Activated CD4-positive, alpha-beta T cell treated with anti-CD3 and anti-CD28 coated beads, Interleukin-2, Interleukin-4, amounts not matched to agents 100 ng/mL and 50 ng/mL, durations not matched to agents 16 hours and 8 hours (primary cell): ENCODE measurements at places on chromosomes 3 and 15.

DNA sequence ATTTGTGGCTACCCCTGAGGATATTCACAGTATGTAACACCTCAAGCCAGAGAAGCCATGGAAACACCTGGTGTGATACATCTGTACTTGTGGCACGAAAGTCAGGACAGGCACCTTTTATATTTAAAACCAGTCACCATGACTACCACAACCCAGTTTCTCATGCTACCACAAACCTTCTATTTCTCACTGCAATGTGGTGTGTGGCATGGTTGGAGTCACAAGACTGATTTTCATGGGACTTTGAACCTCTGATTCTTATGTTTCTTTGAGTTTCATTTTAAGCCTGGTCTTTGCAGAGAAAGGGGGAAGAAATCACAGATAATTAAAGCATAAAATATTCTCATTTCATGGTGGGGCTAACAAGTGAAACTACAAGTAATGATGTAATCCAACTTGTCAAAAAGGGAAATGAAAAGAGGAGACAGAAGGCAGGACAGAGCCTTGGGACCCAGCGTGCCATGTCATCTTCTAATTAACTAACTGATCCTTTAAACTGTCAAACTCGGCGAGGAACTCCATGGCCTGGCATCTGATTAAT is 175.9 kb downstream of the PDZRN3 start:
- no peak for DNase-seq

GRCh38 chr15:81264072-81264857 is 59.7 kb downstream of the STARD5 start:
- DNase-seq, result no peak

DNA sequence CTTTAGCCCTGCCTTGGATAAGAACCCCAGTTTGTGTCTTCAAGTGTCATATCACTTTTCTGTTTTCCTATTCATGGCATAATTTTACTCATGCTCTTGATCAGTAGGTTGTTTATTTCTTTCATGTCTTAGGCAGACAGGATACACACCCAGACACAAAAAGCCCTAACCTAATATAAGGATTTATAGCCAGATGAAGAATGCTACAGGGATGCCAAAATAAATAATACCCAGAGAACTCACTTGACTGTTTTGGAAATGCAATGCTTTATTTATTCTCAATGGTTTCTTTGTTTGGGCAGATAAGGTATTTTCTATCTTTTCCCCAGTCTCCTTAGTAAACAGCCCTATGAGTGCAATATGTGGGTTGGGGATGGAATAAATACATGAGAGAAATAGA is 424.0 kb upstream of the PDZRN3 start:
- DNase-seq, result no peak

DNA sequence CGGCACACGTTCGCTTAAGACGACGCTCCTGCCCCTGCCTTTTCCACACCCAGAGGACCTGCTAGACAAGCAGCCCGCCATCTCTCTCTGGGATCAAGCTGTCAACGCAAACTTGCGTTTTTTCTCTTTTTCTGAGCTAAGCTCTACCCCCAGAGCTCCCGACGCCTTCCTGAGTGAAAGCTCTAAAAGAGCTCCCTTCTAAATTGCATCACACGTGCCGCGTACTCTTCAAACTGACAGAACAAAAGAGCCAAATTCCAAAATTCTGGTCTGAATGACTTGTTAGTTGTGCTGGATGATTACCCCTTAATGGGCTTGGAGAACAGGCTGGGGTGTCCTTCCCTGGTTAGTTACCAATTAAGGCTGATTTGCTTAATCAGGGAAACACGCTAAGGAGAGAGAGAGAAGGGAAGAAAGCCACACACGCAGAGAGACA is 81.2 kb downstream of the MDFIC2 start:
- no peak for DNase-seq

- DNase-seq, result no peak
Observed at GRCh38 chr3:135706758-135707375, 258.7 kb upstream of the PPP2R3A start.

DNA sequence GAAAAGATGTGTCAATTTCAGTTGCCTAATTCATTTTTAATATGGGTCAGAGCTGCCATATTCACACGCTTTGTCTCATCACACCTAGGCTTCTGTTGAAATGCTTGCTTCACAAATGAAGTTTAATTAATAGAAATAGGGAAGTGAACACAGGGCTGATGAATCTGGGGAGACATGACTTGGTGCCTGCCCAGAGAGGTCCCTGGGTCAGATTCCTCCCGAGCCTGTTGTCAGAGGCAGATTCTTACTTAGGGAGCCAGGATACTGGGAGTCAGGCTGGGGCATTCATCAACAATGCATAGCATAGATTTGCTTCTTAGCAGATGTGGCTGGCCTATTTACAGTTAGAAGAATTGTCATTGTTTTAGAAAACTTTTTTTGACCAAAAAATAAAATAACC is 90.6 kb downstream of the CACNA1D start:
- DNase-seq, result no peak

DNA sequence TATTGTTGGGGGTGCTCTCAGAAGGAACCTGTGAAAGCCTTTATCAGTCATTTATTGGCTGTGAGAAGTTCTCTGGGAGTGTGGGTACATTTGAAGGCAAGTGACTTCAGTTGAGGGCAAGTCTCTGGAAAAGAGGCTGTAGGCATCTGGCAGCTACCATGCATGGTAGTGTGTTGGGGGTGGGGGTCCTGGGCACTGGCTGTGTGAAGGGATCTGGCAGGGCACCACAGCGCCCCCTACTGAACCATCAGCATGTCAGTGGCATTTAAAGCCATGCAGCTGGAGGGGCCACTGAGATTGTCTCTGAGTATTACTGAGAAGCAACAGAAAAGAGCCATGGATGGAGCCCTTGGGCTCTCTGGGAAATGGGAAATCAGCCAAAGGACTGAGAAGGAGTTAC is 30.6 kb downstream of the CRTAP start:
- DNase-seq, result peak; percentile 25

GRCh38 chr15:23860290-23861245 is 173.5 kb upstream of the NDN start:
- DNase-seq, result no peak

- no peak for DNase-seq
Observed at GRCh38 chr3:176953106-176954060, 243.9 kb downstream of the TBL1XR1 start.

- no peak for DNase-seq
Observed at GRCh38 chr3:146505516-146505915, 36.2 kb upstream of the PLSCR2 start.

DNA sequence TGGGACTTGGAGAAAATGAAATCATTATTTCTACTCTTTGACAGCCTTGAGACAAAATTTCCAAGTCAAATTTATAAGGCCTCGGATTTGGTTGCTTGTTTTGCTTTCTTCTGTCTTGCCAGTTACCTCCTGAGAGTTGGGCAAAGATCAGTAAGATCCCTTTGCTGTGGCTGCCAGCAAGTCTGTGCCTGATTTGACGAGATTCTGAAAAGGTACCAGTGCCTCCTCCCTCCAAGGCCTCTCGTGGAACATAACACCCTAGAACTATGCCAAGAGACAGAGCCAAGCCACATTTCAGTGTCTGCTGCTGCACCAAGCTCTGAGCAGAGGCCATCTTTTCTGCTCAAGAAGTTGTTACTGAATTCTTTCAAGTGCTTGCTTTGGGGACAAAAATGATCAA is 61.0 kb downstream of the GTPBP8 start:
- no peak for DNase-seq

DNA sequence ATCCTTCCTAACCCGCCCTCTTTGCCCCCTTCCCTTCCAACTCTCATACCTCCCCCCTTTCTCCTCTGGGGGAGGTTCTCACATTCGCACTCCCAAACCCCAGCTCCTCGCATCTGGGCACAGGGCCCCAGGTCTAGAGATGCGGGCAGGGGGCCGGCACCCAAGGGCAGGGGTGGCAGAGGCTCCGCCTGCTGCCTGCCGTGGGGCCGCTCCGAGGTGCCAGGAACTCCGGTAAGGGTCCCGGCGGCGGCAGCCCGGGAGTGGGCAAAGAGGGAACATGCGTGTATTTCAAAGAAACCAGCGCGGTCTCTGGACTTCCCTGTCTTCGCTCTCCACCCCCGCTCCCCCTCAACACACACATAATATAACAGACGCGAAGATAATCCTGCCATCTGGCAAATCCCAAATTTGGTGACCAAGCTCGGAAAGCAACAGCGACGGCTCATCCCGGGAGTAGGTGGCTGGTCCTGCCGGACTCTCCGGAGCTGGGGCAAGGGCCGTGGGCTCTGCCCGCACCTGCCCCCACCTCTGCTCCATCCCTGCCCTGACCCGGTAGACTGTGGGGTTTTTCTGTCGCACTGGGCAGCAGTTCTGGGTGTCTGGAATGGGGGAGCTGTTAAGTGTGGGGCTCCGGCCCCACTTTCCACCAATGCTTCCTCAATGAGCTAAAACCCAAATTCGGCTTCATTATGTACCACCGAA is 31.0 kb downstream of the NR2F2 start:
- DNase-seq, result no peak

DNA sequence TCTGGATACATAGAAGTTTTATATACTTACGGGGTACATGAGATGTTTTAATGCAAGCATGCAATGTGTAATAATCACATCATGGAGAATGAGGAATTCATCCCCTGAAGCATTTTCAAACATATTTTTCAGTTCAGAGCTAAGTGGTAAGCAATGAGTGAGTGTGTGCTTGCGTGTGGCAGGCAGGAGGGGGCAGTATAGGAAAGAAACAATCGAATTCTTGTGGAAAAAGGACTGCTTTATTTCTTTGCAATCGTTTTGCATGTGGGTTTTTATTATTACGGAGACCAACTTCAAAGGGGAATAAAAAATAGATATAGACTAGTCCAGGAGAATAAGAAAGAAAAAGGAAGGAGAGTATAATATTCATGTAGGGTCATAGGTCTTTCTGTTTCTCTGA is 271.6 kb downstream of the CHL1 start:
- no peak for DNase-seq

DNA sequence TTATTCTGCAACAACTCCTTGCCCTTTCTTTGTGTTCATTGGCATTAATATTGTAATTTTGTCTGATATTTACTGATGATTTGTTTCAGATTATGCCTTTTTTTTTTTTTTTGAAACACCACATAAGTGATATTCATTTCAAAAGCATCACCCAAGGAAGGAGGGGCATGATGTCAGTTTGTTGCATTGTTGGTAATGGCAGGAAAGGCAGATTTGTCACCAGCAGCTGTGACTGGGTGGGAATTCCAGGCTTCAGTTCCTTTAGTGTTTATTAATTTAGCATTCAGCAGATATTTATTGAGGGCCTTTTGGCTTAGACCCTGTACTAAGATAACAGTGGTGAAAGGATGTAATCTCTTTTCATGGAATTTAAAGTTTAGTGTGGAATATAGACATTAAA is 19.5 kb downstream of the SENP2 start:
- DNase-seq, result no peak

DNA sequence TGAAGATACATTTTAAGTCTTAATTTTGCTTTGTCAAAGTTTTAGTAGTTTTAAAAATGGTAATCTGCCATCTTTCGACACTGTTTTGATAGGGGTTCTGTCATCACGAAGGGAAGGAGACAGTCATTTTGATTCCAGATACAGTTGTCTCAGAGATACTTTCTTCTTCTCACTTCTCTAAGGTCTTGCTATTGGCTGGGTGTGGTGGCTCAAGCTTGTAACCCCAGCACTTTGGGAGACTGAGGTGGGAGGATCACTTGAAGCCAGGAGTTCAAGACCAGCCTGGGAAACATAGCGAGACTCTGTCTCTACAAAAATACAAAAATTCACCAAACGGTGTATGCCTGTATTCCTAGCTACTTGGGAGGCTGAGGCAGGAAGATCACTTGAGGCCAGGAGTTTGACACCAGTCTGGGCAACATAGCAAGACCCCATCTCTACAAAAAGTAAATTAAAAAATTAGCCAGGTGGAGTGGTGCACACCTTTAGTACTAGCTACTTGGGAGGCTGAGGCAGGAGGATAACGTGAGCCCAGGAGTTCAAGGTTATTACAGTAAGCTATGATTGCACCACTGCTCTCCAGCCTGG is 3.3 kb downstream of the RAB8B start:
- peak; percentile 72 for DNase-seq

- no peak for DNase-seq
Observed at GRCh38 chr3:113297287-113297686, 85.9 kb downstream of the BOC start.

- no peak for DNase-seq
Observed at GRCh38 chr15:39022532-39023305, 458.1 kb upstream of the RASGRP1 start.

- no peak for DNase-seq
Observed at GRCh38 chr3:146638718-146639117, 33.6 kb upstream of the PLSCR5 start.

- no peak for DNase-seq
Observed at GRCh38 chr3:191020730-191021396, 158.4 kb upstream of the GMNC start.

GRCh38 chr15:44300572-44300971 is 12.1 kb downstream of the GOLM2 start:
- DNase-seq, result no peak

DNA sequence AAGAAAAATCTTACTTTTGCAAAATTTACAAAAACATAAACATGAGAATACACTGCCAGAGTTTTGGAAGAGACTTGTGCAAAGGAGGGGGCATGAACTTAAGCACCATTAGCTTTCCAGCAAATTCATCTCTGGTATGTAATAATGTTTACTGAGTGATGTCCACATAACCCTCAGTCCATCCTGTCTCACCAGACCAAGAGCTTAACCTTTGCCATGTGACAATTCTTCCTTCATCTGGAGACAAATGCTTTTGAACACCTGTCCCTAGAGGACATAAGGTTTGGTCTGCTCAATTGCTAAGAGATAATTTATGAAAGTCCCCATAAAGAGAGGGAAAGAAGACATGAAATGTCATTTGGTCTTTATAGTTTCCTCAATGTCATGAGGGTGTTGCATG is 412.3 kb downstream of the ERC2 start:
- no peak for DNase-seq

GRCh38 chr3:53457068-53457467 is 37.3 kb upstream of the CACNA1D start:
- DNase-seq, result no peak

DNA sequence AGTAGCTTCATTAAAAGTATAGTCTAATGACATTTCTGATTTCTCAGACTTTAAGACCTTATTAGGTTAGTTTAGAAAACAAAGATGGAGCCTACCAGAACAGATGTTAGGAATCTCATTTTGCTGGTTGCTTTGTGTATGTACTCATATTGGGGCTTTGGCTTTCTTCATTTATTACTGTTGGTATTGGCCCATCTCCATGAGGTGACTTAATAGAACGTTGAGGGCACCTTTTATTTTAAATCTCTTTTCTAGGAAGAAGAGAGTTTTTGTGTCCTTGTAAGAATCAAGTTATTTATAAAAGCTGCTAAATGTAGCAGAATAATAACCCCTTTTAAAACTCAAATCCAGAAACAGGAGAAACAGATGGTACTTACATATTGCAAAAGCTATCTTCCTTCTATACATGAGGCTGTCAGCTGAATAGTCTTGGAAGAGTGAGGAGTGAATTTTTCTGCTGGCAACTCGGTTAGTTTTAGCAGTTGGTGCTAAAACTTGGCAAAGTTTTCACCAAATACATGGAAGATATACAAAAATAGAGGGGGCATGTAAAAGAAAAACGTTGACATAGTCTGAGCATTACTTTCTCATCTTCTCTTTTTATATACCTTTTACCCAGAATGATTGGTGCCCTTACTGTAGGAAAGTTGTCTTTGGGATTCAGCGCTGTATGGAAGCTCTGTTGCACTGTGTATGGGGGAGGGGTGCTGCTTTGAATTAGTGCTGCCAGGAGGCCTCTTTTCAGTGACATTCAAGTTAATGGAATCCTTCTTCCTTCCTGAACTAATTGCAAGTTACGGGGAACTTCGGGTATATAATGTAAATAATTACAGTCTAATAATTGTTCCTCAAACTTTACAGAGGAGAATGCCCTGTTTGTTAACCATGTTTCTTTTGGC is 35.8 kb downstream of the CTNNB1 start:
- DNase-seq, result no peak
